MG63 (cell line): ENCODE measurements at places on chromosomes 5 and 9.

- peak; percentile 3 for DNase-seq
Measured at GRCh38 chr9:124660341-124660801, 110.7 kb downstream of the NR6A1 start.

- no peak for DNase-seq
Measured at GRCh38 chr9:79945495-79945894, 373.7 kb downstream of the TLE4 start.

- DNase-seq, result no peak
Measured at GRCh38 chr5:62448528-62448927, 36.0 kb downstream of the IPO11 start.

GRCh38 chr5:14213813-14214585 lies 70.9 kb downstream of the TRIO start:
- no peak for DNase-seq

DNA sequence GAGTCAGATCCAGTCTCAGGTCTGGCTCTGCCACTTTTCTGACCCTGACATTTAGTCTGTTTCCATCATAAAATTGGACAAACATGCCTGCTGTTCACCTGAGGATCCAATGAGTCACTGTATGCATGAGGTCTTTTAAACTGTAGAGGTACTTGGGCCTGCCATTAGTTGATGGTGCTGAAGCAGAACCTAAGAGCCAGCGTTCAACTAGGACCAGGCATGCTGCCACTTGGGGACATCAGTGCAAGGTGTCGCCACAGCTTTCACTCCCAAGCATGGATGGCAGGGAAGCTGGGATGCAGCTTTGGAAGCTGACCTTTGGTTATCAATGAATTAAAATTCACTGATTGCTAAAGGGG lies 37.1 kb downstream of the NEUROG1 start:
- DNase-seq, result no peak

DNA sequence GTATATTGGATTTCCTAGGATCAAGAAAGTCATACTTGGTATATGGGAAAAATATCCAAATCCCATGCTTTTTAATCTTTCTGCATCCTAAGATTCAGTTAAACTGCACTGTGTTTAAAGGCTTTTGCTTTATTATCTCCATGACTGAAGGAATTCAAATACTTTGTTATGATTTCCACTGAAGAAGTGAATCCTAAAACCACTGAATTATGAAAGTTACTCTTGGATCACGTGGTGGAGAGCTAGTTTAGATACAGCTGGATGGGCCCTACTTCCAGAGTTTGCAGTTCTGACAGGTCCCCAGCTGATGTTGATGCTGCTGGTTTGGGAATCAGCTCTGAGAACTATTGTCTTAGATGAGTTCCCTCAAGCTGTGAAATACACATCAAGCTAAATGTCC lies 5.0 kb downstream of the DAB2 start:
- no peak for DNase-seq
